A549 treated with Mapracorat at 1 μM for 4 hours (cell line): ENCODE measurements at places on chromosomes 3 and 15. TPM values are rescaled to one million over a fixed set of nuclear protein-coding genes. Genes with fewer than 3 reads are reported as not detected.

SHF gene
- 0.53 to 1.2 TPM (median 0.70 TPM) in 5 replicates for total RNA-seq

LYSMD2 gene
- 20.6 to 26.1 TPM (median 23.3 TPM) in 5 replicates for total RNA-seq

RHOA gene
- 449 to 503 TPM (median 464 TPM) in 5 replicates for total RNA-seq

BFSP2 gene
- not detected in 5 replicates for total RNA-seq

SLC51B gene
- 14.3 to 20.5 TPM (median 15.7 TPM) in 5 replicates for total RNA-seq

SV2B gene
- 0.05 to 0.14 TPM (median 0.08 TPM) in 5 replicates for total RNA-seq

GOLGA8R gene
- 0.17 to 0.26 TPM (median 0.22 TPM) in 4 of 5 replicates, not detected in the other for total RNA-seq

PIK3R4 gene
- 13.8 to 19.8 TPM (median 15.3 TPM) in 5 replicates for total RNA-seq

WNT7A gene
- 0.04 to 0.20 TPM (median 0.10 TPM) in 5 replicates for total RNA-seq

ATP13A4 gene
- total RNA-seq, result not detected in 5 replicates
